ENCODE measurements at places on chromosomes 2 and 18.

- no peak for DNase-seq
These were observed 14.4 kb downstream of the FBLN7 start for GRCh38 chr2:112152476-112153178.

- DNase-seq = no peak
These were observed 47.5 kb downstream of the ZFP36L2 start for GRCh38 chr2:43178602-43179542.

- no peak for DNase-seq
These were observed 200.0 kb downstream of the TSN start for GRCh38 chr2:121955426-121955825.

- no peak for DNase-seq
These were observed 56.0 kb downstream of the ABCG8 start for GRCh38 chr2:43894743-43895142.

DNA sequence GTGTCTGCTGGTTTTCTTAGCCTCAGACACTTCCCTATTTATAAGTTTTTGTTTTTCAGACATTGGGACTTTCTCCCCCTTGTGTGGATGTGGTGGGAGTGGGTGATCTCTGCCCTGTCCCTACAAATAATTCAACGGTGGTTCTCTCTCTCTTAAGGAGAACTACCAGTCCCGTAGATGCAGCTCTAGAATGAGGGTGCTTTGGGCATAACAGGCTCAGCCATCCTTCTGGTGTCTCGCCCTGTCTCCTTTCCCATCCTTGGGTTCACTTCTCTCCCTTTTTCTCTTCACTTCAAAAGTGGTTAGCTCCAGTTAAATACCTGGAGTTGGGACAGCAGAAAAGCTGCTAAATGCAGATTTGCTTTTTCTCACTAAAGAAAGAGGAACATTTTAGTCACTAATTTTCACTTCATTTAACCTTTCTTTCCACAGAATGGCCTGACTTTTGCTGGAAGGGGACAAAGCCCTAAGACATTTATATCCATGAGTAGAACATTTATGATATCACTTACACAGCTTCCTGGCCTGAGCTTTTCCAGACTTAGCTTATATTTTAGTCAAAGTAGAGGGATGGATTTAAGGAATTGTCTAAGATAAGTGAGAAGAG lies 121.2 kb upstream of the CXCR4 start:
- no peak for DNase-seq

- no peak for DNase-seq
These were observed 740.5 kb upstream of the SALL3 start for GRCh38 chr18:78239090-78239457.

- DNase-seq = no peak
These were observed 80.2 kb downstream of the MREG start for GRCh38 chr2:215933151-215933550.
